ENCODE measurements at places on chromosomes 6 and 20.

DNA sequence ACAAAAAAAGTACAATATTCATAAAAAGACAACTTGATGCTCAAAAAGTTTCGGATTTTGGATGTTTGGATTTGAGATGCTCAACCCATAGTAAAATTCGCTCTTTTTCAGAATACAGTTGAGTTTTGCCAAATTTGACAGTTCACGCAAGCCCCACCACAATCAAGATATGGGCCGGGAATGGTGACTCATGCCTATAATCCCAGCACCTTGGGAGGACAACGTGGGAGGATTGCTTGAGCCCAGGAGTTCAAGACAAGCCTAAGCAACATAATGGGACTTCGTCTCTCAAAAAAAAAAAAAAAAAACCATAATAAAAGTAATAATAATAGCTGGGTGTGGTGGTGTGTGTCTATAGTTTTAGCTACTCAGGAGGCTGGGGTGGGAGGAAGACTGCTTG is 51.3 kb downstream of the PHF20 start:
- DNase-seq: no peak

DNA sequence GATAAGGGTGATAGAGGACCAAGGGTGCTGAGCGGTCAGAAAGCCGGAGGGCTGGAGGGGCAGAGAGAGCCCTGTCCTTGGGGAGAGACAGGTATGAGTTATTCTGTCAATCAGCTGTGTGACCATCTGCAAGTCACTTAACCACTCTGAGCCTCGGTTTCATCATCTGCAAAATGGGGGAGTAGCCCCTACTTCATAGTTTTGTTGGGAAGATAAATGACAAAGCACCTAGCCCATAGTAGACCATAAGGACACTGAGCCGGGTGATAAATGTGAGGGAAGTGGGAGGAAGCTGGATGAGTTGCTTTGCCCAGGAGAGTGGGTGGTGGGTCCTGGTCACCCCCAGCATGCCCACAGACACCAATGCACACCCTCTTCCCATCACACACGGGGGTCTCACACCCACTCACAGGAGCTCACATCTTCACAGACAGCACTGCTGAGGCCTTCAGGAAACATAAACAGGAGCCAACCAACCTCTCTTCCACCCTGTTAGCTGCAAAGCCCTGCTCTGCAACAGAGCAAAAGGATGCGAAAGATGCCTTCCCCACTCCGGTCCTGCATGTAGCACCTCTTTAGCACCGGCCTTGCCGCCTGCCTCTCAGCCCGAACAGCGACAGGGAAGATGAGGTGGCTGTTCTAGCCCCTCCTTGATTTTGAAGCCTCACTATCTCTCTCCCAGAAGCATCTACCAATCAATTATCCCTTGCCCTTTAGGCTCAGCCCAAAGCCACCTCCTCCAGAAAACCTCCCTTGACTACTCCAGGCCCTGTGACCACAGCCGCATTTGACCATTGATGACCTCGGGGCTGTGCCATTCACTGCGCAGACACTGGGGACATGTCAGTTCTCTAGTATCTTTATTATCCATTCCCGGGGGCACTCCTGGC is 18.9 kb downstream of the SPDEF start:
- no peak for DNase-seq

DNA sequence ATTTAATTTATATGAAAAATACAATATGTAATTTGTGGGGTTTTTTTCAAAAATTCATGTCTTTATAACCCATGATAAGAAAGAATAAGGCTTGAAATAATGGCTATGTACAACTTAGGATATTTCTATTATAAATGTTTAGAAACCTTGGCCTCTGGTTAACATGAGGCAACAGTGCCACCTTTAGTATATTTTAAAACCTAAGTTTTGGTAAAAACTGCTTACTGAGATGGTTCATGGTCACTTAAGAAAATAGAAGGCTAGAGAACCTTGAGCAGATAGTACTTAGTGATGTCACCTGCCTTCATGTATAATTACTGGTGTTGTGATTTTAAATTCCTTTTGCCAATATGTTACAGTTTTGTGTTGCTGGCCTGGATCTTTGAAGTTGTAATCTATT is 176.4 kb downstream of the ADGB start:
- DNase-seq: no peak

GRCh38 chr20:8587251-8587650 is 455.2 kb downstream of the PLCB1 start:
- DNase-seq: no peak

- DNase-seq: no peak
Observed at GRCh38 chr6:169240125-169240524, 13.5 kb downstream of the THBS2 start.

GRCh38 chr20:51138576-51138975 is 115.7 kb upstream of the KCNG1 start:
- DNase-seq: no peak

DNA sequence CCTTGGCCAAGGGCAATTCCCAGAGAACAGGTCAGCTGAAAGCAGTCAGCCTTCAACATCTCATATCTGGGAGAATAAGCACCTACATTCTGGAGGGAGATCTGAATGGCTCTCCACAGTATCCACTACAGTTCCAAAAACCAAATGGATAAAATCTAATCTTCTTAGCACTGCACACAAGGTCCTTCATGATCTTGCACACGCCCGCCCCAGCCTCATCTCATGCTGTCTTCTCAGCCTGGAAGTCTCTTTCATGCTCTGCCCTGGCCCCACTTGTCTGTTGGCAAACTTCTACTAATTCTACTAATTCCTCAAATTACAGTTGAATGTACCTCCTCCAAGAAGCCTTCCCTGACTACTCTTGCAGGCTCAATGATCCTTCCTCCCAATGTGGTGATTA is 1.8 kb upstream of the TTBK1 start:
- DNase-seq: no peak

All from stimulated activated CD4-positive, alpha-beta T cell treated with anti-CD3 and anti-CD28 coated beads, Interleukin-15, amount 100 ng/mL, for 1 hour (primary cell).